Stimulated activated CD8-positive, alpha-beta memory T cell treated with anti-CD3 and anti-CD28 coated beads, Interleukin-4, amount 100 ng/mL, for 1 hour (primary cell): ENCODE measurements at places on chromosomes 1 and 21.

DNA sequence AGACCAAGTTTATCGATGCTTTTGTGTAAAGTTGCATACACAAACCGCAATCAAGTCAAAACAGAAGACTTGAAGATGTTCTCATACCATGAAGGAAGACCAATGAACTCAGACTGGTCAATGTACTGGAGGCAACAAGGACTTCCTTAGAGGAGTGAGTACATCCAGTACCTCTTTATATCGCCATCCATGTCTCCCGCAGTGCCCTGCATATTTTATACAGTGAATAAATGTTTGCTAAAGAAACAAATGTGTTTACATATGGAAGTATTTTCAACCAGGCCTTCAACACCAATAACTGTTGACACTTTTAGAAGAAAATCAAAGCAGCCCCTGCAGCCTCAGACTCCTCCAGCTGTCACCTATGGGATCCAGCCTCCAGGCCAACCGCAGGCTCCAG, 125.6 kb downstream of the SMYD3 start:
- no peak for DNase-seq

DNA sequence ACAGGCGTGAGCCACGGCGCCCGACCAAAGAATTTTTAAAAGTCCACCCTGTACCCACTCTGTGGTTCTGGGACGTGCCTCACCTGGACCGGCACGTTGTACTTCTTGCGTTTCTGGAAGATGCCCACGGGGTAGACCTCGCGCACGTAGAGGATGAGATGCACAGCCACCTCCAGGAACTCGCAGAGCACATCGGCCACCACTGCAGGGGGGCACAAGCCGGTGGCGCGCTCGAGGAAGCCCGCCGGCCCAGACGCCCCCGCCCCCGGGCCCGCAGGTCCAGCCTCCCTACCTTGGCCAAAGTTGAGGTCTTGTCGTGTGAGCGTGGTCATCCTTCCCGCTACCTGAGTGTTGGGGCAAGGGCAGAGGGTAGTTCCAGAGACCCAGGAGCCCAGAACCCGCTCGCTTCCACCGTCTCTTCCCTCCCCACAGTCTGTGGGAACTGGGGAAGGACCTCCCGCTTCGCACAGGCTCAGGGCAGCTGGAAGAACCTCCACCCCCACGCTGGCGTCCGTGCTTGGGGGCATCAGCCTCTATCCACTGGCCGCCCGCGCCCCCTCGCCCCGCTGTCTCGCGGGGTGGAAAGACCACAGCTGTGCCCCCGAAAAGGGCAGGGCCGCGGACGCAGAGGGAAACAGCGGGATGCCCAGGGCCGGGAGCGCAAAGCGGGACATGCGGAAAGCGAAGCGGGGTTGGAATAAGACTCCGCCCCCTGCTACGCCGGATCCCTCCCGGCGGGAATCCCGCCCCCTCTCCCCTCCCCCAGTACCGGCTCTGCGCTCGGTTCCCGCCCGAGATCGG, 478 bp downstream of the MAD2L2 start:
- DNase-seq: no peak

DNA sequence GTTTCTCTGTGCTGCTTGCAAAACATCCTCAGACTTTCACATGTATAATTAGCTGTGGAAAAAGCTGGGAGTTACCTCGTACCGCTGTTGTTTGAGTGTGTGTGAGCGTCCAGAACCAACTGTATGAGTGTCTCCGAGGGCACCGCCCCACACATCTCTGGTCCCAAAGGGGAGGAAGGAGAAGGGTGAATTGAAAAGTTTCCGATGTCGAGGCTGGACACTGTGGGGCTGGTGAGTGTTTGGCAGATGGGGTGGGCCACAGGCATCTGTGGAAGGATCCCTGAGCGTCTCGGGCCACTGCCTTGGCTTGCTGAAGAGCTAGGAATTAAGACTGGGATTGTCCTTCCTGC, 1.2 kb downstream of the ATP2B4 start:
- no peak for DNase-seq

- DNase-seq: no peak
Measured at GRCh38 chr1:46303872-46304326, 401 bp downstream of the UQCRH start.

DNA sequence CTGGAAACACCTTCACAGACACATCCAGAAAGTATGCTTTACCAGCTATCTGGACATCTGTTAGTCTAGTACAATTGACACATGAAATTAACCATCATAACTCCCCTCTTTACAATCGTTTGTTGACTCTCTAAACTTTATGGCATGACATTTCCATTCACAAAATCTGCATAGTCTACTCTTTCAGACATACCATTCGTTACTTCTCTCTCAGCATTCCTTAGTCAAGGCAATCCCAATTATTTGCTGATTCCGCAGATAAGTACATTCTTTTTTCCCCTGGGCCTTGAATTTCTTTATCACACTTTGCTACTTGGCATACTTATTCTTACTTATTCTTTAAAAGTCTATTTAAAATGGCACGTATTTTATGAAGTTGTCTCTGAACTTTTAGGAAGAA, 15.1 kb upstream of the CRB1 start:
- no peak for DNase-seq

- DNase-seq: no peak
Measured at GRCh38 chr1:245869847-245870246, 637.2 kb downstream of the SMYD3 start.

DNA sequence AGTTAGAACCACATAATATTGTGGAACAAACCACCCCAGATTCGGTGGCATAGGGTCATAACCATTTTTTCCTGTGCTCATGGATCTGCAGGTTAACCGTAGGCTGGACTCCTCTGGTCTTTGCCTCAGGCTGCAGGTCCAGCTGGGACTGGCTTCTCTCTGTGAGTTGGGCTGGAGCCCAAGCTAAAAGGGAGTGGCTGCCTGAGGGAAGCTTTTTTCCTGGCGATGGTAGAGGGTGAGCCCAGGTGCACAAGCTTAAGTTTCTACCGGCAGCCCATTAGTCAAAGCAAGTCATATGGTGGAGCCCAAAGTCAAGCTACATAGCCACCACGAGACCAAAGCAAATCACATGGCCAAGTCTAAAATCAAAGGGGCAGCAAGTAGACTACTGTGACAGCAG, 13.8 kb downstream of the EPHX4 start:
- DNase-seq: no peak

- DNase-seq: no peak
Measured at GRCh38 chr1:118983558-118984041, 4.5 kb downstream of the TBX15 start.

GRCh38 chr1:157135646-157136045, 2.5 kb downstream of the ETV3 start:
- DNase-seq: no peak

- DNase-seq: no peak
Measured at GRCh38 chr1:27505420-27505680, 15.4 kb upstream of the WASF2 start.

- no peak for DNase-seq
Measured at GRCh38 chr1:62385923-62386322, 50.9 kb upstream of the USP1 start.

DNA sequence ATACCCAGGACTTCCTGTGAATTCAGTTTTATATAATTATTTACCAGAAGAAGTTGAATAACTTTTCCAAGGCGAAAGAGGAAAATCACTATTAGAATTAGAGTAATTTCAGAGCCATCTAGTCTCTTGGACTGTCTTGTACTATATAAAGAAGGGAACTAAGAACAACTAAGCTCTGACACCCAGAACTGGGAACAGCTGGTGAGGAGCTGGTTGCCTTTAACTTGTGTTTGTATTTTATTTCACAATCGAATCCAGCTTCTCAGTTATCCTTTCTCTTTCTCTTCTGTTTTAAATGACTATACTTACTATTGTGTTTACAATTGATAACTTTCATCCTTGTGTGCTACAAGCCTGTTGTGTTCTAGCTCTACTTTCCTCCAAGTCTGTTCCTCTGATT, 8.4 kb downstream of the SNX27 start:
- DNase-seq: no peak

DNA sequence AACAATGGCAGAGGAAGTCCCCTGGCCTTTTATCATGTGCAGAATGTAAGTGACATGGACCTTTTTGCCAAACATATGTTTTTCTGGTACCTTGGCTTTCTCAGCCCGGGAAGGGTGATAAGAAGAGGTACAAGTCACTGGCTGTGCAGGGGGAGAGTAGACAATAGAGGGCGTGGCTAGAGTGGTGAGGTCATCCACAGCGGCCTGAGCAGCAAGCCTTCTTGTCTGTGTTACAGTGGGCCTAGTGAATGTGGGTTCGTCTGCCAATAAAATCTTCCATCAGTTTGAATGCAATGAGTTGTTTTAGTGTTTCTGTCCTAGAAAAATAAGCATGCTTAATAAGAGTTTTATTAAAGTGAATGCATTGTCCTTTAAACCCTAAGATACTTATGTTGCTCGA, 59.0 kb upstream of the PGD start:
- no peak for DNase-seq

GRCh38 chr21:25850126-25850842, 115.5 kb downstream of the GABPA start:
- no peak for DNase-seq

- DNase-seq: no peak
Measured at GRCh38 chr1:207830788-207831187, 78.9 kb downstream of the CD46 start.

DNA sequence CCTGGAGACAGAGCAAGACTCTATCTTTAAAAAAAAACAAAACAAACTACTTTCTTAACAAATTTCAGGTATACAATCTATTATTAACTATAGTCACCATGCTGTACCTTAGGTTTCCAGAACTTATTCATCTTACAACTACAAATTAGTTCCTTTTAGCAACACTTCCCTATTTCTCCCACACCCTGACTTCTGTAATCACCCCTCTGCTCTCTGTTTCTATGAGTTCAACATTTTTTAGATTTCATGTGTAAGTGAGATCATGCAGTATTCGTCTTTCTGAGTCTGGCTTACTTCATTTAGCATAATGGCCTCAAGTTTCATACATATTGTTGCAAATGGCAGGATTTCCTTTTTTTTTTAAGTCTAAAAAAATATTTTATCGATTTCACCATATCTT, 77.9 kb upstream of the LPGAT1 start:
- DNase-seq: no peak

DNA sequence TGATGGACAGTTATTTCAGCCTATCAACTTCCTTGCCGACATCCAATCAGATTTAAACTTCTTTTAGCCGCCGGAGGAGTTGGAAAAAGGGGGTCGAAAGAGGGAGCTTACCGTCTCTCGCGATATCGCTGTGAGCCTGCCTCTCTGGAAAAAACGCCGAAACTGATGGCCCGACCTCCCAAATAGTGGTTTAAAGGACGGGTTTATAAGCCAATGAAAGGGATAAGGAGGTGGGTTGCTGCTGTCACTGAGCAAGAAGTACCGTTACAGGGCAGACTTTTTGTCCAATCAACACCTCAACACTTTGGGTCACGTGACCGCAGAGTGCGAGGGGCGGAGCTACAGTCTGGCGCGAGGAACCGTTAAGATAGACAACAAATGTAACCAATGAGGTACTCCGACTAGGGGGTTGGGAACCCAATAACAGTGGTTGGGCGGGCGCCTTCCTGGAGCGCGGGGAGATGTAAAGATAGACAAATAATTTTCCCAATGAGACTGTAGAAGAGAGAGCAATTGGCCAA, at the start of gene RBM15:
Gene RBM15 (plus strand): TSS at position 492 of the 521 bp plus-strand sequence. CDS start 29 bp downstream, at position 521.
- peak; percentile 82 for DNase-seq

- no peak for DNase-seq
Measured at GRCh38 chr1:184072376-184072775, 20.8 kb downstream of the TSEN15 start.

DNA sequence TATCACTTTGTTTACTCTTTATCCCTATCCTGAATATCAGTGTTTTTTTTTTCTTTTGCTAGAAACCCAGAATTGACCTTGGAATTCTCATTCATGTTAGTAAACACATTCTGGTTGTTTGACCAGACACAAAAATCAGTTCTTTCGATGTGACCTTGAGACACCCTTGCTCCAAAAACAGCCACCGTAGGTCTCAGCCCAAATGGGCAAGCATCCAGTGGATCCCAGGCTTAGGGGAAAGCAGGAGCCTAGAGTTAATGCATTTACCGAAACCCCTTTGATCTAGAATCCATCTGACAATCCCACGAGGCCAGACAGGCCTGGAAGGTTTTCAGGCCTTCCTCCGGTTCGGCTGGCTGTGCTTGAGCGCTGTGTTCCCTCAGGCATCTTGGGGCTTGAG, 47.6 kb downstream of the IRF2BP2 start:
- DNase-seq: no peak

GRCh38 chr1:44361478-44361877, 6.4 kb upstream of the ERI3 start:
- DNase-seq: no peak

DNA sequence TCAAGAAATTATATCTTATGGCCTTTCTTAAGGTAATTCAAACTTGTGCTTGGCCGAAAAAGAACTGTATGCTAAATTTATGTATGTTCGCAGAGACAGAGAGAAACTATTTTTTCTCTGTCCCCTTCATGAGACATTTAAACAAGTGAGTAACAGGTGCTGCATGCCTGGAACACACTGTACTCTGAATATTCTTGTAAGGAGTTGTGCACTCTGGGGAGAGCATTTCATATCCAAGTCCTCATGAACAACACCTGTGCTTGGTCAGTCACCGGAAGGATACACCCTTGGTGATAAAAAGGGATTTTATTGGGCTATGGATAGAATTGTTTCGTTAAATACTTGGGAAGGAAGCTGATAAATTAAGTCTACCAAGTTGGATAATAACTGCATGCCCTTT, 220.8 kb upstream of the NRIP1 start:
- DNase-seq: no peak

- DNase-seq: no peak
Measured at GRCh38 chr1:174206148-174206836, 47.0 kb downstream of the RABGAP1L start.

- no peak for DNase-seq
Measured at GRCh38 chr21:46347791-46348381, 23.9 kb downstream of the PCNT start.

- no peak for DNase-seq
Measured at GRCh38 chr1:109617291-109617801, 2.1 kb downstream of the GNAT2 start.

- DNase-seq: no peak
Measured at GRCh38 chr21:44984792-44985440, 45.1 kb downstream of the SLX9 start.
